ENCODE measurements at places on chromosomes 2 and 18. TPM values are rescaled to one million over a fixed set of nuclear protein-coding genes. Genes with fewer than 3 reads are reported as not detected.
A peak's percentile ranks its signal among the peaks of the same experiment; 100 is the strongest.

Gene DCDC2C
- total RNA-seq: not detected

Gene PCARE
- total RNA-seq: not detected

Gene EML6
- 1.6 TPM for total RNA-seq

Gene SLC11A1
- 0.43 TPM for total RNA-seq

Gene SPIRE1
- total RNA-seq: 21.5 TPM

Gene HAAO
- 2.5 TPM for total RNA-seq

Gene GDF7
- total RNA-seq: 0.06 TPM

Gene GLS
- 81.8 TPM for total RNA-seq

Gene CHRNG
- not detected for total RNA-seq

Gene FEV
- not detected for total RNA-seq

- H3K4me3 ChIP-seq: no peak overlapping the region
- H3K4me1 ChIP-seq: no peaks in the 10 kb centered on the region
- H3K36me3 ChIP-seq: no peaks in the 10 kb centered on the region
These were observed 158.9 kb downstream of the DPP4 start for GRCh38 chr2:161915121-161915520.

- peaks cover 2% of the 10 kb centered on the region for H3K4me1 ChIP-seq
- no peak for DNase-seq
- H3K27me3 ChIP-seq: peaks cover 8% of the 10 kb centered on the region
- no peaks in the 10 kb centered on the region for H3K36me3 ChIP-seq
These were observed 176.3 kb downstream of the INHBB start for GRCh38 chr2:120522151-120522751.

- no peaks in the 10 kb centered on the region for H3K36me3 ChIP-seq
- no peaks in the 10 kb centered on the region for H3K27me3 ChIP-seq
These were observed 31.1 kb upstream of the PPP1R1C start for GRCh38 chr2:181954538-181954883.

- H3K27ac ChIP-seq: no peak overlapping the region
- no peaks in the 10 kb centered on the region for H3K36me3 ChIP-seq
These were observed 981 bp downstream of the RAMP1 start for GRCh38 chr2:237860273-237860935.

DNA sequence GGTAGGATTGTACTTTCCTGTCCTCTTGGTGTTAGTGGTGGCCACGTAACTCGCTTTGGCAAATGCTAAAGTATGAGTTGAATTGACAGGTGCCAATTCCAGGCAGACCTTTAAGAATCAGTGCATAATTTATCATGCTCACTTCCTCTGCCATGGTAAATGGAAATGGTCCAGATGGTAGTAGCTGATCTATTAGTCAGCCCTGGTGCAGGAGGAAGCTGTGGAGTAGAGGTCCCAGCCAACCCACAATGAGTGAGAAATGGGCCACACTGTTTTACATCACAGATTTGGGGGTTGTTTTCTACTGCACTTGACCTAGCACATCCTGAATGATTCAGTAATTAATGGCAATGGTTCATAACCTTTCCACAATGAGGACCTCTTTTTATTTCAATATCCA is 104.4 kb downstream of the RGPD3 start:
- H3K4me3 ChIP-seq: no peak overlapping the region
- DNase-seq: no peak
- H3K36me3 ChIP-seq: no peaks in the 10 kb centered on the region
- H3K27ac ChIP-seq: no peak overlapping the region
- no peaks in the 10 kb centered on the region for H3K4me1 ChIP-seq

DNA sequence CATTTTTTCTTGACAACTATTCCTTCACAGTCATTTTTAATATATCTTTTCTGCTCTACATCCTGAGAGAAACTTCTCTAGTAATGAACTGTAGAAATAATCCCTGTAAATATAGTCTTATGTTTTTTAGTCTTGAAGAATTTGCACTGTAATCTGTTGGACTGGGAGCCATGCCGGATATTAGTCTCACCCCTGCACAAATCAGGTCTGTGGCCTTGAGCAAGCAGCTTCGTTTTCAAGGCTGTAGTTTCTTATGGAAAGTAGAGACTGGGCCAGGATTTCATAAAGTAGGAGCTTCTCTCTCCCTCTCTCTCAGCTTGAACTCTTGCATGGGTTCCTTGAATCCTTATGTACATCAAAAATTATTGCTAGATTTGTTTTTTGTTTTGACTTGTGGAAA is 8.7 kb downstream of the FARP2 start:
- H3K27me3 ChIP-seq: no peaks in the 10 kb centered on the region
- DNase-seq: no peak
- peaks cover 2% of the 10 kb centered on the region for H3K4me1 ChIP-seq
- H3K4me3 ChIP-seq: no peak overlapping the region
- no peak overlapping the region for H3K27ac ChIP-seq

DNA sequence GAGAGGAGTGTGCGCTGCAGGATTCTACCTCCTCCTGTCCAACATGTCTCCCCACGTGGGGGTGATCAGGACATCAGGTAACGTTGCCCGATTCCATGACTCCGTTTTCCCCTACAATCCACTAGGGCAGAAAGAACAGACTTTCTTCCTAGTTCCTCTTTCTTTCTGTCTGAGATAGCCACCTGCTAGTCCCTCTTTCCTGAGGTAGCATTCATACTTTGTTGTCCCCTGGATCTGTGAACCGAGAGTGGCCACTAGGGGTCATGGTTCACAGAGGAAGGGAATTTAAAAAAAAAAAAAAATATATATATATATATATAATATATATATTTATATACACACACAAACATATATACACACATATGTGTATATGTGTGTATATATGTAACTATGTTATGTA is 210.0 kb upstream of the ZNF521 start:
- no peaks in the 10 kb centered on the region for H3K36me3 ChIP-seq
- no peak overlapping the region for H3K27ac ChIP-seq
- no peaks in the 10 kb centered on the region for H3K4me1 ChIP-seq

GRCh38 chr18:22778996-22779395 is 154.1 kb upstream of the RBBP8 start:
- no peaks in the 10 kb centered on the region for H3K4me1 ChIP-seq
- no peaks in the 10 kb centered on the region for H3K36me3 ChIP-seq
- H3K4me3 ChIP-seq: no peak overlapping the region
- no peaks in the 10 kb centered on the region for H3K27me3 ChIP-seq
- no peak for DNase-seq

DNA sequence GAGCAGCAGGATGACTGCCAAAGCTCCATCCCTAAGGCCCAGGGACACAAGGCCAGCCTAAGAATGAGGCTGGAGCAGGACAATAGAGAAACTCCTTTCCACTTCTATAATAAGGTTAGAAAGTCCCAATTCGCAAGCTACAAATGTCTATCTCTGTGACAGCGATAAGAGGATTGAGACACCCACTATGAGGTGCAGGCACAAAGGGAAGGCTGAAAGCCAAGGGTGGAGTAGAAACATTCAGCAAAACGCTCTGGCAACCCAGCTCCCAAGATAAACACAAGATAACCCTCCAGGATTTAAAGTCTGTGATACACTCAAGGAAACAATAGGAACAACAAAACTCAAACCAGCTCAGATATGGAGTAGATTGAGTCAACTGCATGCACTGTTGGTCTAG is 418.0 kb upstream of the UBE2E3 start:
- no peaks in the 10 kb centered on the region for H3K27me3 ChIP-seq
- H3K4me3 ChIP-seq: no peak overlapping the region
- H3K36me3 ChIP-seq: no peaks in the 10 kb centered on the region
- DNase-seq: no peak
- no peaks in the 10 kb centered on the region for H3K4me1 ChIP-seq
- H3K27ac ChIP-seq: no peak overlapping the region

- H3K27ac ChIP-seq: no peak overlapping the region
- no peaks in the 10 kb centered on the region for H3K27me3 ChIP-seq
- H3K4me3 ChIP-seq: no peak overlapping the region
- H3K36me3 ChIP-seq: no peaks in the 10 kb centered on the region
- H3K4me1 ChIP-seq: no peaks in the 10 kb centered on the region
These were observed 54.1 kb downstream of the BAZ2B start for GRCh38 chr2:159562248-159562647.

DNA sequence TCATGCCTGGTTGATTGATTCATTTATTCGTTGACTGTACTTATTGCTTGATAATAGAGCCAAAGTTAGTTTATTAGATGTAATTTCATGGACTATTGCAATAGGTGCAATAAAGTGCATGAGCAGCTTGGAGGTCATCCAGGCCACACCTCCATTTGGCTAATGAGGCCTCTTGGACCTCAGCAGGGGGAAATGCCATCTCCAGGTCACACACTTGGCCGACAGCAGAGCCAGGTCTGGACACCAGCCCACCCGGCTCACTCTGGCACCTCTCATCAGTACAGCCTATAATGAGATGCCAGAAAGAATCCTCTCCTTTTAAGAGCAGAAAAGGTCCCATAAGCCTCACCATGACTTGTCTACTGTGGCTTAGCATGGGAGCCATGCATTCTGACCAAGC is 71.2 kb upstream of the AFF3 start:
- H3K4me3 ChIP-seq: no peak overlapping the region
- no peaks in the 10 kb centered on the region for H3K4me1 ChIP-seq
- H3K27ac ChIP-seq: no peak overlapping the region

- H3K27me3 ChIP-seq: no peaks in the 10 kb centered on the region
- H3K4me1 ChIP-seq: no peaks in the 10 kb centered on the region
- H3K36me3 ChIP-seq: no peaks in the 10 kb centered on the region
- no peak overlapping the region for H3K4me3 ChIP-seq
These were observed 142.0 kb downstream of the ACTR3 start for GRCh38 chr2:114031605-114032505.

- no peak for DNase-seq
- no peak overlapping the region for H3K27ac ChIP-seq
- H3K27me3 ChIP-seq: no peaks in the 10 kb centered on the region
- no peak overlapping the region for H3K4me3 ChIP-seq
- no peaks in the 10 kb centered on the region for H3K4me1 ChIP-seq
These were observed 10.3 kb downstream of the CEP76 start for GRCh38 chr18:12692206-12692605.

- H3K4me1 ChIP-seq: no peaks in the 10 kb centered on the region
- H3K27me3 ChIP-seq: no peaks in the 10 kb centered on the region
- H3K27ac ChIP-seq: no peak overlapping the region
- H3K36me3 ChIP-seq: no peaks in the 10 kb centered on the region
- no peak for DNase-seq
These were observed 72.9 kb downstream of the DCDC2C start for GRCh38 chr2:3776311-3776710.

DNA sequence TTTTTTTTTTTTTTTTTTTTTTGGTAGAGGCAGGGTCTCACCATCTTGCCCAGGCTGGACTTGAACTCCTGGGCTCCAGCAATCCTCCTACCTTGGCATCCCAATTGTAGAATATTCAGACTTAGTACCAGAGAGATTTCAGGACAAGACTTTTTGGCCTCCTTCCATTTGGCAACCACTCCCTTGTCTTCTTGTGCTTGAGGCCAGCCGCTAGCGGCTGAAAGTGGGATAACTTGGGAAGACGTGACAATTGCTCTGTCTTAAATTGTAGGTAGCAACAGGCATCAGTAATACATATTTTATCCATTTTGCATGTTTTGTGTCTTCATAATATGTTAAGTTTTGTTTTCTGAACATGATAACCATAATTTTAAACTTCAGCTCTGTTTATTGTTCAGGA is 53.3 kb upstream of the TTN start:
- H3K4me1 ChIP-seq: peaks cover 3% of the 10 kb centered on the region
- no peaks in the 10 kb centered on the region for H3K27me3 ChIP-seq
- no peak for DNase-seq
- H3K36me3 ChIP-seq: peaks cover 8% of the 10 kb centered on the region

- no peaks in the 10 kb centered on the region for H3K27me3 ChIP-seq
- H3K4me3 ChIP-seq: no peak overlapping the region
- no peak overlapping the region for H3K27ac ChIP-seq
- H3K4me1 ChIP-seq: no peaks in the 10 kb centered on the region
These were observed 131.5 kb downstream of the ATP9B start for GRCh38 chr18:79200546-79201268.

DNA sequence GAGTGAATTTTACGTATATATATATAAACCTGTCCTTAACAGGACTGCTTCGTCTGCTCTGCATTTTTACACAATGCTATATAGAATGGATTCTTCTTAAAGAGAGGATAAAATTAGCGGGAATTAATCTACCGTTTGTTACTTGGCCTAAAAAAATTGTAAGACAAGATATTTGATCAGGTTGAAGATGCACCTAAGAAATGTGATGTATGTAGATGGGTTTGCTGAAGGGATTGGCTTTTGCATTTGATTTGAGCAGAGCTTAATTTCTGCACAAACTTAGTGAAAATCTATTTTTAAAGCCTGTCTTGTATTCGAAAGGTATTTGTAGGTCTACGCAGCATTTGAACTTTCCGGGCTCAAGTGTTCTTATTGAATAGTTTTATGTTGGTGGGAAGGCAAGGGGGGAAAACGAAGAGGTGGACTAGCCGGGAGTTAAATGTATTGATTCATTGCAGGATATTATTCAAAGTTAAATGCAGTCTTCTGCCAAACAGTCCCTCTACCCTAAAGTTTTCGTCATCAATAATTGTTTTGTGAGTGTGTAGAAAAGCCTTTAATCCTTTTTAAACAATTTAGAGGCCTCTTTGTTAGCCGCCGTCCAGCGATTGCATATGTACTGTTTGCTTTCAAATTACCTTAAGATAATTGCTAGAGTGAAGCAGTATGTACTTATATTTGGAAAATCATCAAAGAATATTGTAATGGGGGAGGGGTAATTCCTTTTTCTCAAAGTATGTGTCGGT is 1.2 kb downstream of the PPP1CB start:
- H3K4me1 ChIP-seq: peaks cover 3% of the 10 kb centered on the region
- peak overlapping the region; percentile 84 for H3K4me3 ChIP-seq
- H3K27ac ChIP-seq: peak overlapping the region; percentile 97
- DNase-seq: no peak

DNA sequence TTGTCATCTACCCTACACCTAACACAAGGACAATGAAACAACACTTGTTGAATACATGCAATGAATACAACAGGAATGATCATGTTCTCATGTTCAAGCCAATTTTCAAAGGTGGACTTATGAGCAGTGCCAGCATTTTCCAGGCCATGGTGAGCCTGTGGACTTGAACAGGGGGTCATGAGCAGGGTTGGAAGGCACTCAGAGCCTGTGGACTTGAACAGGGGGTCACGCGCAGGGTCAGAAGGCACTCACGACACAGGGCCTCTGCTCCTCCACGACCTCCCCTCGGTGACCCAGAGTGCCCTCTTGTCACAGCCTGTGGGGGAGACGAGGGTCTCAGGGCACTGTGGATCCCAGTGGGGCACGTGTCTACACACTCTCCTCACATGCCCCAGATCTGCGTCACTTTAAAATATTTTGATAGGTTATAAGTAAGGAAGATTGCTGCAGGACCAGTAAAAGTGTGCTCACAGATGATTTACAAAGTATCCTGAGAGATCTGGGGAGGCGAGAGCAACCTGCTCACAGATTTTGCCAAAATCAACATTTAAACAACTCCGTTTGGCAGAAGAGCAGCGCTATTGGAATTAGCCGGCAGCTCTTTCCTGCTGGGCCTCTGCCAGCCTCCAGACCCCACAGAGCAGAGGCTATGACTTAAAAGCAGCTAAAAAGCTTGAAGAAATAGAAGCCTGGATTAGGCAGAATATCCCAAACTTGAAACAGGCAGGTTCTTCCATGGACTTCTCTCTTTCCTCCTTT is 121.9 kb downstream of the TMEM18 start:
- no peak overlapping the region for H3K27ac ChIP-seq
- H3K36me3 ChIP-seq: no peaks in the 10 kb centered on the region
- H3K4me1 ChIP-seq: no peaks in the 10 kb centered on the region
- no peak overlapping the region for H3K4me3 ChIP-seq

- no peak overlapping the region for H3K4me3 ChIP-seq
- H3K27me3 ChIP-seq: no peaks in the 10 kb centered on the region
- DNase-seq: no peak
- H3K4me1 ChIP-seq: no peaks in the 10 kb centered on the region
These were observed 21.7 kb upstream of the UGP2 start for GRCh38 chr2:63819765-63820717.

- no peak for DNase-seq
- H3K4me3 ChIP-seq: no peak overlapping the region
- no peaks in the 10 kb centered on the region for H3K4me1 ChIP-seq
- no peaks in the 10 kb centered on the region for H3K27me3 ChIP-seq
These were observed 32.0 kb downstream of the SULT1C4 start for GRCh38 chr2:108409768-108410167.

All from H1 (cell line).